NB4 (cell line): ENCODE measurements at places on chromosomes 16 and 17.

DNA sequence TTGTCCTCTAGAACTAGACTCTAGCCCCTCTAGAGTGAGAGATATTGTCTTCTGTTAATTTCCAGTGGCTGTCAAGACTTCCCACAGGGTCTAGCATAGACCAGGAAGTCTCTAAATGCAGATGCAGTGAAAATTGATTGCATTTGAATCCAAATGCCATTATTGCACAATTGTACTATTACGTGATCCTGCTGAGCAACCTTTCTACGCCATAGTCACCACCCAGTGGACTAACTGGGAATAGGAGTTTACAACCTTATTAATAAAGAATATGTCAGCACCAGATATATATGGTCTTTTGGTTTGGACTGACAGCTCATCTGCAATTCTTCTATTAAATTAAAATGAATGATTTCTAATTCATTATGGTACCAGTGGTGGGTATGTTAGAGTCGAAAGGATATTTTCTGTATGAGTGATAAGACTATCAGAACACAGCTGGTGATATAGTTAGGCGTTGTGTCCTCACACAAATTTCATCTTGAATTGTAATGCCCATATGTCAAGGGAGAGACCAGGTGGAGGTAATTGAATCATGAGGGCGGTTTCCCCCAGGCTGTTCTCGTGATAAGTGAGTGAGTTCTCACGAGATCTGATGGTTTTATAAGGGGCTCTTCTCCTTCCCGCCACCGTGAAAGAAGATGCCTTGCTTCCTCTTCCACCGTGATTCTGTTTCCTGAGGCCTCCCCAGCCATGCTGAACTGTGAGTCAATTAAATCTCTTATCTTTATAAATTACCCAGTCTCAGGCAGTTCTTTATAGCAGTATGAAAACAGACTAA, 138.9 kb upstream of the CA10 start:
- DNase-seq, result peak; percentile 53

DNA sequence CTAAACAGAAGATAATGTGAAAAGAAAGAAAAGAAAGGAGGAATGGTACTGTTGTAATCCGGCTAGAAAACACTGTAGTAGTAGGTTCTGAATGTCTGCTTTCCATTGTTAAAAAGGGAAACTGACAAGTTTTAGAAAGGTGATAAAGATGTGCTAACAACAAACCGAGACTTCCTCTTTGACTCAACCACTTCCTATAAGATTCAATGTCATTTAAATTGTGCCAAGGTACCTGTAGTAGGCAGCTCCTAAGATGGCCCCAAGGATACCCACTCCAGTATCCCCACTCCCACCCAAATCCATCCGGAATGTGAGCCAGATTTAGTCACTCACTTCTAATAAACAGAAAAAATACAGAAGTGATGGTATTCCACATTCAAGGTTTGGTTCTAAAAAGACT, 31.2 kb downstream of the XYLT1 start:
- DNase-seq, result no peak

DNA sequence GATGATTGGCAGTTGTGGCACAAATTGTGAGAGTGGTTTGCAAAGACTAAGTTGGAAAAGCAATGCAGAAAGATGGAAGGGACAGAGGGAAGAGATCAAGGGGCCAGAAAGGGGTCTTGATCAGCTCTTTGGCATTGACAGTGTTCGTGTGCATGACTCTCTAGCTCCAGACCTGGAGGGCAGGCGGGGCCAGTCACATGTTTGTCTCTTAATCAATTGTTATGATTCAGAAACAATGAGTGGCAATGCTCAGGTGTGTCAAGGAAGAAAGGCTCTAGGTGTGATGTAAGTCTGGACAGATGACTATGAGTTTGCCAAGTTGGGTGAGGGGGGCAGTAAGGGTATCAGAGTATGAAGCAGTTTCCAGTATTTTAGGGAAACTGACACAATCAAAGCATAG, 32.1 kb downstream of the WSB1 start:
- no peak for DNase-seq

GRCh38 chr17:32323811-32324491, 18.0 kb downstream of the C17orf75 start:
- DNase-seq, result no peak

- no peak for DNase-seq
Observed at GRCh38 chr16:54694651-54695050, 236.0 kb upstream of the IRX5 start.

GRCh38 chr16:75385507-75386152, 47.7 kb downstream of the CFDP1 start:
- DNase-seq, result peak; percentile 83

DNA sequence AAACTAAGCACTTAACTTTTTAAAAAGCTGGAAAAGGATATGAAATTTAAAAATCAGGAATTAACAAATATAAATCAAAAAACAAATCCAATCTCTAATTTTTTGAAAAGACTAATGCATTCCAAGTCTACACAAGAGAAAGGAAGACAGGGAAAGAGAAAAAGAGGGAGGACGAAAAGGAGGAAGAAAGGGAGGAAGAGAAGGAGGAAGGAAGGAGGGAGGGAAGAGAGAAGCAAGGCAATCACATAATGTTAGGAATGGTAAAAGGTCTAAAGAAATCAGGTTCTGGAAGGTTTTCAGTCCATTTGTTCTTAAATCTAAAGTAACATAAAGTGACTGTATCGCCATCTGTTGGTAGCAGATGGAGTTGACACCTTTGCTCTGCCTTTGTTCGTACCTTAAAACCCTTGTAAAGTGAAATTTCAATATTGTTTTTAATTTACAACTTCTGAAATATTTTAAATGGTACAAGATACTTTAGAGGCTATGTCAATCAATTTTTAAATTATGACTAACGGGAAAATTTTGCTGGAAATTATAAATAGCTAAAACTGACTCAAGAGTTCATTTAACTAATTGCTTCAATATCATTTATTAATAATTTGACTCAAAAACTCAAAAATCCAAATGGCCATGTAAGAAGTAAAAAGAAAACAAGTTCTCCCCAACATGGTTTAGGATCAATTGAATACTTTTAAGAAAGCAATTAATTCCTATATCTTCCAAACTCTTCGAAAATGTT, 20.4 kb upstream of the CDYL2 start:
- peak; percentile 63 for DNase-seq

DNA sequence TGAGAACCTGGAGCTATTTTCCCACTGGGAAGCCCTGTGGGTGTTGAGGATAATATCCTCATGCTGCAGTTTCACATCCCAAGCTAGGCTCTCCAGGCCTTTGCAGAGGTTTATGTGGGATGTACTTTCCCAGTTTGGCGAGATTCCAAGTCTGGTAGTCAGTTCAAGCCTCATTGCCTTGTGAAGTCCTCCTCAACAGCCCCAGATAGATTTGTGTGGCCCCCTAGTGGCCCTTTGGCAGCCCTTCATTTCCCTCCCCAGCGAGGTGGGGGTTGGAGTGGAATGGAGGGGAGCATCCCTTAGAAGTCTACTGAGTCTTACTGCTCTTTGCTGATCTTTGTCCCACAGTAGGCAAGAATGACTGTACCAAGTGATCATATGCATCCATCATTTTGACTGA, 137.9 kb downstream of the CDH11 start:
- peak; percentile 47 for DNase-seq
